ENCODE measurements at places on chromosomes 4 and X. TPM values are rescaled to one million over a fixed set of nuclear protein-coding genes. Genes with fewer than 3 reads are reported as not detected.

Gene SLC10A6
- polyA plus RNA-seq = 27.7 TPM

GRCh38 chrX:96538104-96538725 lies 146.4 kb upstream of the DIAPH2 start:
- H3K4me3 ChIP-seq = no peak overlapping the region
- H3K27ac ChIP-seq = no peak overlapping the region
- no peaks in the 10 kb centered on the region for H3K27me3 ChIP-seq
- DNase-seq = no peak
- H3K36me3 ChIP-seq = no peaks in the 10 kb centered on the region

DNA sequence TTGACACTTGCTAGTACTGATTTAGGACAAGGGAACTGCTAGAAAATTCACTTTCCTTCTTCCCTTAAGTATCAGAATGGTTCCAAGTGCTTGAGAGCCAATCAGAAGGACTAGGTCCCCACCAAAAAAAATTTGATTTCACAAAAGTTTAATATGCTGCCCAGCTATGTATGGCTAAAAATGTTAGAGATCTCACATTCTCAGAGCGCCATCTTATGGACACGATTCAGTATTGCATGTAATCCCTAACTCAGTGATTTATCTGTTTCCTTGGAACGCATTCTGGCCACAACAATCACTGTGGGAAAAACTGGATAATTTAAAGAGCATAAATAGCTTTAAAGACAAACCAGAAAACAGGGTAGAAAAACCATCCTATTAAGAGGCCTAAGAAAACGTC lies 255.1 kb upstream of the GPC4 start:
- no peak for DNase-seq
- H3K4me3 ChIP-seq = no peak overlapping the region
- H3K27ac ChIP-seq = no peak overlapping the region
- H3K36me3 ChIP-seq = no peaks in the 10 kb centered on the region

DNA sequence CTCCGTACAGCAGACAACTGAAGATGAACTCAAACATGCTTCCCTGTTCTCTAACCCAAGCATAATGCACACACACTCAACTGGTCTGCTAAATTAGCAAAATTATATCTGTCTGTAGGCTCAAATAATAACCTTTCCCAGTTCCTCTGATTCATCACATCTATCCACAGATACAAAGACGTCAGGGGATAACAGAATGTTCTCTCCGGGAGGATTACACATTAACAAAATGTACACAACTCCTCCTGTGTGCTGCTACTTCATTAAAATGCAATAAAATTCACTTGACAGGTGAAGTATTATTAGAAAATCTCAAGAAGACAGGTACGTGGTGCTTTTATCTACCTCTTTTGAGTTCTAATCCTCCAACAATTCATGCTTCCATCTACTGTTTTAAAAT lies 57.4 kb downstream of the FAT1 start:
- H3K27me3 ChIP-seq = no peaks in the 10 kb centered on the region
- peaks cover 34% of the 10 kb centered on the region for H3K36me3 ChIP-seq
- H3K4me1 ChIP-seq = peaks cover 7% of the 10 kb centered on the region
- DNase-seq = no peak
- no peak overlapping the region for H3K27ac ChIP-seq
- H3K4me3 ChIP-seq = no peak overlapping the region

DNA sequence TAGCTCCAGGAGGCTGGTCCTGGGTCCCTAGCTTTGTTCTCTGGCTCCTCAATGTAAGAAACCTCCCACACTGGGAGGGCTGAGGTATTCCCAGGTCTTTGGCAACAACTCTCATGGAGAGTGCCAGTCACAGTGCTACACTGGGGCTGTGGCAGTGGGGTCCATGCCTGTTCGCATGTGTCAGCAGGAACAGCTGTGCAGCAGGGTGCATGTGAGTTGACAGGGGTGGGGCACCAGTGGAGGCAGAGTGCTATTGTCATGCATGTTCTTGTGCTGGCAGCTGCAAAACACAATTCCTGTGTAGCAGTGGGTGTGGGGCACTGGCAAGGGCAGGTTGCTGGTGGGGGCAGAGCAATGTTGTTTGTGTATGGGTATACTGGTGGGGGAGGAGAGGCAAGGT lies 246.0 kb downstream of the CXXC4 start:
- H3K36me3 ChIP-seq = no peaks in the 10 kb centered on the region
- no peak for DNase-seq
- H3K27me3 ChIP-seq = no peaks in the 10 kb centered on the region
- no peak overlapping the region for H3K27ac ChIP-seq
- H3K4me3 ChIP-seq = no peak overlapping the region
